Muscle of leg (tissue), 16 donors: ENCODE measurements at places on chromosomes 3 and 15. TPM values are rescaled to one million over a fixed set of nuclear protein-coding genes. Genes with fewer than 3 reads are reported as not detected.

DNA sequence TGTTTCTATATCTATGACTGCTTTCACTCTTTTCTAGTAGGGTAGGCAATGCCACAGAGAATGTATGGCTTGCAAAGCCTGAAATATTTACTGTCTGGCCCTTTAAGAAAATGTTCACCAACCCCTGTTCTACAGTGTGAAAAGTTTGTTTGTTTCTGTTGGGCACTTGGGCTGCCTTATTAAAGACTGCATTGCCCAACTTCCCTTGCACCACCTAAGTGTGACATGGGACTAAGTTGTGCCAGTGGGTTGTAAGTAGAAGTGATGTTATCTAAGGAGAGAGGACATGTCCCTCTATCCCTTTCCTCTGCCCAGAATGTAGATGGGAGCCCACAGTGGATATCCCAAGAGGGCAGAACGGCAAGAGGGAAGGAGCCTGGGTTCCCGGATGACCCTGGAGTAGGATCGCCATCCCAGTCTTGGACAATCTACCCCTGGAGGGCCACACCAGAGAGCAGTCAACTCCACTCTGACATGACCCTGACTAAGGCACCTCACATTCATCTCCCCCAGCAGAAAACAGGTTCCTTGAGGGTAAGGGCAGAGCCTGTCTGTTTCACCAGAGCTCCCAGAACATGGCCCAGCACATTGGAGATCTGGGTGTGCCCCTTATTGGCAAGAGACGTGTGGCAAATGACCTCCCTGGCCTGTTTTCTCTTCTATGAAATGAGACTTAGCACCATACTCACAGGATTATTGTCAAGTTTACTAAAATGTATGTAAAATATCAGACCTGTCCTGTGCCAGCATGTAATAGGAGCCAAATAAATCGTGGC lies 138.8 kb downstream of the SMAD6 start:
- peaks cover 18% of the 10 kb centered on the region for H3K27me3 ChIP-seq
- peaks cover 15% of the 10 kb centered on the region for H3K4me1 ChIP-seq
- DNase-seq: no peak

- no peaks in the 10 kb centered on the region for H3K36me3 ChIP-seq
- H3K4me3 ChIP-seq: no peak overlapping the region
- no peaks in the 10 kb centered on the region for H3K27me3 ChIP-seq
- no peak overlapping the region for H3K27ac ChIP-seq
- no peak for DNase-seq
These were observed 221.8 kb downstream of the FMN1 start for GRCh38 chr15:32972686-32973085.

DNA sequence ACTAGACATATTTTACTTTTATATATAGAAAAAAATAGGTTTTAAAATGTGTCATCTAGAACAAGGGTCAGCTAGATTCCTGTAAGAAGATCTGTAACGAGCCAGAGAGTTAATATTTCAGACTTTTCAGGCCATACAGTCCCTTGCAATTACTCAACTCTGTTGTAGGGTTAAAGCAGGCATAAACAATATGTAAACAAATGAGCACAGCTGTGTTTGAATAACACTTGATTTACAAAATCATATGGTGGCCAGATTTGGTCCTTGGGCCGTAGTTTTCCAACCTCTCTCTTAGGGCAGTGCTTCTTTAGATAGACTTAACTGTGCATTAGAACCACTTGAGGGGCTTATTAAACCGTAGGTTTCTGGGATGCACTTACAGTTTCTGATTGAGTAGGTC lies 19.6 kb downstream of the LRRC57 start:
- H3K4me1 ChIP-seq: no peaks in the 10 kb centered on the region
- no peak overlapping the region for H3K27ac ChIP-seq

WDR93 gene
- total RNA-seq: 0.04 TPM

RBP2 gene
- not detected for total RNA-seq
